ENCODE measurements at places on chromosomes 3 and 15.
A peak's percentile ranks its signal among the peaks of the same experiment; 100 is the strongest.

DNA sequence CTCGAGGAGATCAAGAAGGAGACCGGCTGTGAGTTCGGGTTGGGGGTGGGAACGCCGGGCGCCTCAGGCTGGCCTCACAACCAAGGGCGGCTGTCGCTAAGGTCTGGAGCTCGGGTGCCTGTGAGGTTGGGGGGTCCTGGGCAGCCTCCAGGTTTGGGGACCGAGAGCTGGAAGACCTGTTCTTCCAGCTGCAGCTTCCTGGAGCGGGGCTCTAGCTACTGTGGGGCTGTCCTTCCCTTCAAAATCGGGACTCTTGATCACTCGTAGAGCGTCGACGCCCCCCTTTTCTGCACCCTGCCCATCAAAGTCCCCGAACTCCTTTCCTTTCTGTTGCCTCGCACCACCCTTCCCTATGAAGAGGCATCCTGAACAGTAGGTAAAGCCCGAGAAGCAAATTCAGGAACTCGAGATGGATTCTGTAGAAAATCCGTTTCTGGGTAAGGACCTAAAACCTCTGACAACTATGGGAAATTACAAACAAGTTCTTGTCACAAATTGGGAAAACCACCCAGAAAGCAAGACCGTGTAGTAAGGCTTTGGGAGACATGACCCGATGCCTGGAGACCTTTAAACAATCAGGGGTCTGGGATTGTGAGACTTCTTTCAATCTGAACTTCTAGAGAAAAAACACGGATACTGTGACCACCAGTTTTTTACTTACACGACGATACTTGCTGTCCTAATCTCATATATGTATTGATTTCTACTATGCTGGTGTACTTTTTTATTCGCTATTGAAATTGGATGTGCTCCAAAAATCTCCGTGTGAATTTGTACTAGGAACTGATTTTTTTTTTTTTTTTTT, 556 bp downstream of the CHP1 start:
- peak; percentile 6 for DNase-seq

DNA sequence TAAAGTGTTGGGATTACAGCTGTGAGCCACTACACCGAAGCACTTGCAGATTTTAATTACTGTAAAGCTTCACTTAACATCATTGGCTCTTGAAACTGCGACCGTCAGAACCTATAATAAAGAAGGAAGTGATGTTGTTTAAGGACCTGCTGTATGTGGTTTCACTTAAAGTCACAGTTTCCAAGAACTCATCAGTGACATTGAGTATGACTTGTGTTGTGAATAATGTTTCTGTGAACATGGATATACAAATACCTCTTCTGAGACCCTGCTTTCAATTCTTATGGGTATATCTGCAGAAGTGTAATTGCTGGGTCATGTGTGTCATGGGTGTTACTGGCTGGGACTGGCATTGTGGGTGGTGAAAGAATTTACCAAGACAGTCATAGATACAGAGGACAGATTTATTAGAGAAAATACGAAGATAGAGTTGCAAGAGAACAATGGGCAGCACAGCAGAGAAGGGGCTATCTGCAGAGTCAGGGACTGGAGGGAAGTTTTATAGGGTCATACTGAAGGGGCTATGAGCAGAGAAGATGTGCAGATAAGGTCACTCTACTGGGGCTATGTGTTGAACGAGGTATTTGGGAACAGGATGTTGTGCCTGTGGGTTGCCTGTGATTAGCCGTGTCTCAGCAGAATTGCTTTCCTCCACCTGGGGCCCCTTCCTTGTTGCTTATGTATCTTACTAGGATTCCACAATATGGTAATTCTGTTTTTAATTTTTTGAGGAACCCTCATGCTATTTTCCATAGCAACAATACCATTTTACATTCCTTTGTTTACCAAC, 4.5 kb downstream of the NDUFB5 start:
- peak; percentile 45 for DNase-seq

DNA sequence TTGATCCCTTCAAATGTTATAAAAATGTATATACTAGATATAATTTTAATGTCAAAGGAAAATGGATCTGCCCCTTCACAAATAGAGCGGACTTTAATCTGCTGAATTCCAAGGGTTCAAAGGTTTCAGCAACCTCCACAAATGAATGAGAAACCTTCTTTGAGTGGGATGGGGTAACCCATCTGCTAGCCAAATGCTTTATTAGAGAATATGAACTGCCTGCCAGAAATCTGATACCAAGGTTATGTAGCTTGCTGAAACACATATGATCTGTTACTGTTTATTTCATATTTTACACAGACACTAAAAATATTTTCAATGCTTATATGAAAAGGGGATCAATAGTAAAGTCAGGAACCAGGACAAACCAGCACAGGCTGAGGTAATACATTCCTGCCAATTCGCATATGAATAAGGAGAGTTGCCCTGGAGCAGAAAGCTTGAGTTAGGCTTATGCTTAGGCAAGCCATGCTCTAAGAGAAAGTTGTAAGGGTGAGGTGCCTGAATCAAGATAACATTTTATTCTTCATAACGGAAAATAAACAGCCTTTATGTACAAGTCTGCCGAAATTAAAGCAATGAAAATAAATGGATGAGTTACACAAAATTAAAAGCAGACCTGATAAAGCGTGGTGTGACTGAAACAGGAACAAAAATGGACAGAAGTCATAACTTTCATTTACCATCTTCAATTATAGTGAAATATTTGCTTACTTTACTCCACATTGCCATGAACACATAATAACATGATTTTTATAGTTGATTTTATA, 26.5 kb downstream of the PLOD2 start:
- no peak for DNase-seq

DNA sequence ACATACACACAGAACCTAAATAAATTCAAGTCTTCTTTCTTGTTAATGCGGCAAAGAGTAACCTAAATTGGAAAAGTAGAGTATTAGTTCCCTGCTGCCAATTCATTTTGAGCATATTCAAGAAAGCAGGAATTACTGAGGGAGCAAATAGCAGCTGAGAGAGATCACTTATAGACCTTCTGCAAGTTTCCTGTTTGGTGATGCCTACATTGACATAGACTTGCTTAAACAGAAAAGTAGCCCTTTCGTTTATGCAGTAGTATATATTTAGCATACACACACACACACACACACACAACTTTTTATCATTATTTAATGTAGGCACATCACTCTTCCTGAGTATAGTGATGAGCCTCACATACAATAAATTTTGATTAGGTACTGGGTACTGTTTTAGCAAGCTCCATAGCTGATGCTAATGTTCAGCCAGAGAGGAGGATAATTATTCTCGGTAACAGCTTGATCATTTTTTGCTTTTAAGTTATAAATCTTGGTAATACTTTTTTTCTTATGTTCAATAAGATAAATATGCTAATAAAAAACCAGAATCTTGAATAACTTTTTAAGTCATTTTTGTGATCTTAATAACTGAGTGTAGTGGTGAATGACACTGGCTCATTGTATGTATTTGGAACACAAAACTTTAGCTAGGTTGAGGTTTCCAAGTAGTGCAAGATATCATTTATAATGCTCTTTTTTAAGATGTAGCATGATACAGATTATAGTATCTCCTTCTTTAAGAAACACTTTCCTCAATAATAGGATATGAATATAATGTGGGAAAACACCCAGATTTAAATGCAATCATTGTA, 174.7 kb downstream of the MBNL1 start:
- DNase-seq: no peak

DNA sequence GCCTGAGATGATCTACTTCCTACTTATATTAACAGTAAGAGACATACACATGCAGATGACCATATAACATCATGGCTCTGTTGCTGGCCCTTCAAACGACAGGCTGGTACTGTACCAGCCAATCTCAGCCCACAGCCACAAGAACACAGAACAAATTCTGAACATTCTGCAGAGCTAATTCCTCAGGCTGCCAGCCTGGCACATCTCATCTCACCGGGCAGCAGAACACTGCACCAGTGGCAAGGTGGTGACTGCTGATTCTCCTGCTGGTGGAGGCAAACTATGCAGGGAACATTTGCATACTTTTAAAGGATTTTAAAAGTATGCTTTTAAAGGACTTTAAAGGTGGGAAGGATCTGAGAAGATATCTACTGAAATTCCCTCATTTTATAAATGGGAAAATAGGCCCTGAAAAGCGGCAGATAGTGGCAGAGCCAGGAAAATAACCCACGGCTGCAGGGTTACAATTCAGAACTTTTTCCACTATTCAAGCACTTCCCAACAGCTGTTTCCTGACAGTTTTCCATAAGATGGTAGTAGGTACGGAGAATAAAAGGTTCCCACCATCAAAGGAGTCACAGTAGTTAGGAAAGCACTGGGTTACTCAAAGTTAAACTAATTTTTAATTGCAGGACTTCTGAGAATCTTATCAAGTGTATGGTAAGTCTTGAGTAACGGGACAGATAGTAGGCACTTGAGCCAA, 37.3 kb downstream of the SUMF1 start:
- peak; percentile 13 for DNase-seq

DNA sequence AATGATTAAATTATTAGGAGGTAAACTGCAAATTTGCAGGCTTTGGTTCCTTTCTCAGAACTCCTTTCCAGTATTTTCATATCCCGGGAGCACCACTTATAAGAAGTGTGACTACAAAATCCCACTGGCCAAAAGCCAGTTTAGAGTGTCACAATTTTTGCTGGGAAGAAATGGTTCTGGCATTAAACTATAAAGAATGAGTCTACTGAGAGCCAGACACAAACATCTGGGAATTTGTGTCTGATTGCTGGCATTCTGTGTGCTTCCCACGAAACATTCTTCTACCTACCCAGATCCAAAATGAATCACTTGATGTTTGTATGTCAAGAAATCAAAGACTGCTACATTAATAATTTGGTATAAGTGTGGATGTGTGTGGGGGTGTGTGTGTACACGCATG, 82.8 kb downstream of the DUT start:
- DNase-seq: no peak

- DNase-seq: no peak
These were observed 47.1 kb downstream of the OIP5 start for GRCh38 chr15:41285285-41285684.

- no peak for DNase-seq
These were observed 61.5 kb downstream of the USF3 start for GRCh38 chr3:113634782-113635474.

GRCh38 chr15:87710406-87710805, 546.1 kb downstream of the NTRK3 start:
- no peak for DNase-seq

DNA sequence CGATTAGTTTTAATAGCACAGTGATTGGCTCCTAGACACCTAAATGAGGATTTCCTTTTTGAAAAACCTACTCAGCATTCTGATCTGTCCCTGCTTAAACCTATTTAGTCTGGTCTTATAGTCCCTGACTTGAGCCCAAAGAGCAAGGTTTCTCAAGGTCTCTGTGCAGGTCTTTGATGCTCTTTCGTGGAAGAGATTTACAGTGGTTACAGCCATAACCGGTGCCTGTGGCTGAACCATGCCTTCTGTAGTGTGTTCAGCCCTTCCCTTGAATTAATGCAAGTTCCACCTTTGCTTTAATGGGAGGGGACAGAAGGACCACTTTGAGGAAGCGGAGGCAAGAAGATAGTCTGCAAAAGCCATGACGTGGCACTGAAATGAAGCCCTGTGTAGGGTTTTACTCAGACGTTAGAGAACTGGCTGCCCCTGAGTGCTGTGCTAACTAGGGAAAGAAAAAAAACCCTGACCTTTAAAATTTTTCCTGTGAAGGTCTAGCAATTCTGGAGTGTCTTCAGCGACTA, 43.0 kb downstream of the ZBTB38 start:
- peak; percentile 79 for DNase-seq

GRCh38 chr3:146131616-146132410, 29.2 kb downstream of the PLOD2 start:
- no peak for DNase-seq

GRCh38 chr3:58383904-58384303, 49.7 kb downstream of the PDHB start:
- no peak for DNase-seq

DNA sequence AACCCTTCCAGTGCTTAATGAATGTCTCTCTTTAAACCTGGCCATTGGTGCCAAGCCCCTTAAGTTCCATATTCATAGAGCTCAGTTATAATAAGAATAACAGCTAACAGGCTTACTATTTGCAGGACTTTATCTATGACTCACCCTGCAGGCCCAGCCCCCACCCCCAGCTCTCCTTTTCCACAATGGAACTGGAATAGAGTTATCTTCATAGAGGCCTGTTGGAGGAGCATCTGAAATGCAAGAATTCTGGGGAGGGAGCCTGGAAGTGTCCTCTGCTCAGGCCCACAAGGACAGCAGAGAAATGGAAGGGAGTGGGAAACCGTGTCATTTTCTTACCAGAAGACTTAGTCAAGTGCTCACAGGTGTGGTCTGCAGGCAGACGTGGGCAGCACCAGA, 52.8 kb downstream of the SEMA5B start:
- no peak for DNase-seq

DNA sequence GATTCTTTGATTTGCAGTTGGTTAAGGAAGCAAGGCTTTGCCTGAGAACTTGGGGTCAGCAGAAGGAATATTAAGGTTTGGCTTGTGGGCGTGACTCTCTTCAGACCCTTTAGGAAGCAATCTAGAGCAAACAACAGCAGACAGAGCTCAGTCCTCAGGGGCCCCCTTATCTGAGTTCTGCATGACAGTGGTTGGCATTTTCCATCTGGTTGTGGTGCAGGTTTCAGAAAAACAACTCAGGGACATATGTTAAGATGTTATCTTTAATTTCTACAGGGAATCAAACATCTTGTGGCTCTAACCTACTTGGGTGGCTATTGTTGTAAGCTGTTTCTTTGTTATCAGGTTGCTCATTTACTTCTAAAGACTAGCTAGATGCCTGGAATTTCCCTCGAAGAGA, 141.4 kb downstream of the VPS8 start:
- no peak for DNase-seq

- peak; percentile 44 for DNase-seq
These were observed 1.1 kb downstream of the PLXND1 start for GRCh38 chr3:129605203-129605921.

GRCh38 chr3:65796676-65797075, 242.0 kb downstream of the MAGI1 start:
- no peak for DNase-seq

DNA sequence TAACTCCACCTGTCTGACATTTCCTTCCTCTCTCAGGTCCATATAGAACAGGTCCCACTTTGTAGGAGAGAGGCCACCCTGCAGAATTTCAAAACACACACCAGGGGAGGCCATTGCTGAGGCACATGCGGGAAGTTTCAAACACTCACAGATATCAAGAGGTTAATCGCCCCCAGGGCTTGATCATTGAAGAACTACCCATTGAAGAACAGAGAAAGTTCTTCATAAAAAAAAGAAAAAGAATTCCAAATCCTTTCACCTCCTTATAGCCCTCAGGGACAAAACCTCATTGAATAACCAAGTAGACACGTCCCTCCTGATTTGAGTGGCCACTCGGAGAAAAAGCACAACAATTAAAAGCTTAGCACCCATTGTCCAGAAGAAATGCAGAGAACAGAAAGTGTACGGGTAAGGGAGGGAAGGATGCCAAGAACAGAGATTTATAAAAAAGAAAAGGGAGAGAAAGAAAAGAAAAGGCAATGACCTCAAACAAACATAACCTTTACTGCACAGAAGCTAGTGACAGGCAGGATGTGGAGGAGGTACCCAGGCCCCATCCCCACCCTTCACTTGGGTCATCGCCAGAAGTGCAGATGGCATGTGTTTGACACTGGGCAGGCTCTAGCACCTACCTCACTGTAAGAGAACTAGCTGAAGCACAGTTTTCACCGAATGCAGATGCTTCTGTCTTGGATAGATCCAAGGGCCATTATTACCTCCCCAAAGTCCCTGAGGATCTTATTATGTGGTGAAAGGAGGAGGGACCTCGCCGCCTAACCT, 112.3 kb upstream of the HES1 start:
- no peak for DNase-seq
